ENCODE measurements at places on chromosomes 6 and 20.

- no peak for DNase-seq
Observed at GRCh38 chr6:158078320-158078719, 89.7 kb downstream of the SERAC1 start.

GRCh38 chr20:23244916-23245552 is 105.6 kb upstream of the NXT1 start:
- DNase-seq, result no peak

DNA sequence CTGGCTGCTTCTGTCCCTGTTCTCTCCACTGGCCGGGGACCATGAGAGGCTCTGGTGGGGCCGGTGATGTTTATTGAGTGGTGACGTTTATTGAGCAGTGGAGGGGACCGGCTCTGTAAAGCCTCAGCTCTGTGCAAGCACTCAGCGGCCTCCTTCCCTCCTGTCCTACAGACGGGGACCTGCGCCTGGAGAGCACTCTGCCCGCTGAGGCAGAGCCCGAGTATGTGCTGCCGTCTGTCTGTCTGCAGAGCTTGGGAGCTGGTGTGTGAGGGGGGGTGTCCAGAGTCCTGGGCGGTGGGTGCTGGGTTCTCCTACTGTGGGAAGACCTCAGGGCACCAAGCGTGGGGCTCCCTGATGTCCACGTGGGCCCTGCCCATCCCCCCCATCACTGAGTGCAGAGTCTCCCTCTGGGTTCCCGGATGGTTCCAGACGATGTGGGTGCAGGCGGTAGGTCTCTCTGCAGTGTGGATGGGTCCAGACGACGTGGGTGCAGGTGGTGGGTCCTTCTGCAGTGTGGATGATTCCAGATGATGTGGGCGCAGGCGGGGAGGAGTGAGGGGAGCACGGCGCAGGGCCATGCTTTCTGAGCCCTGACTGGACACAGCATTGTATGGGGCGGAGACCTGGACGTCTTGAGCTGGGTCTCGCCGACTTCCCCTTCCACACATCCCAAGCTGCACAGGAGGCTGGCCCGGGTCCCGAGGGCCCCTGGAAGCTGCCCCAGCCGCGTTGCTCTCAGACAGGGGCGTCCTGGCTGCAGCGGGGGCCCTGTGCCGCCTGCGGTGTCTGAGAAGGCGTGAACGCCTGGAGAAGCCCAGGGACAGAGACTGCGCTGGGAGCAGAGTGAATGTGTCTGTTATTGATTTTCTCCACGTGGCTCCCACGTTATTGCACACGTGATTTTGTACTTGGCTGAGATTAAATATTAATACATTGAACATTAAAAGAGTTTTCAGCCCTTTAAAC is 14.9 kb upstream of the BHLHE23 start:
- DNase-seq, result no peak

GRCh38 chr6:43292763-43293318 is 5.2 kb upstream of the SLC22A7 start:
- DNase-seq, result no peak

DNA sequence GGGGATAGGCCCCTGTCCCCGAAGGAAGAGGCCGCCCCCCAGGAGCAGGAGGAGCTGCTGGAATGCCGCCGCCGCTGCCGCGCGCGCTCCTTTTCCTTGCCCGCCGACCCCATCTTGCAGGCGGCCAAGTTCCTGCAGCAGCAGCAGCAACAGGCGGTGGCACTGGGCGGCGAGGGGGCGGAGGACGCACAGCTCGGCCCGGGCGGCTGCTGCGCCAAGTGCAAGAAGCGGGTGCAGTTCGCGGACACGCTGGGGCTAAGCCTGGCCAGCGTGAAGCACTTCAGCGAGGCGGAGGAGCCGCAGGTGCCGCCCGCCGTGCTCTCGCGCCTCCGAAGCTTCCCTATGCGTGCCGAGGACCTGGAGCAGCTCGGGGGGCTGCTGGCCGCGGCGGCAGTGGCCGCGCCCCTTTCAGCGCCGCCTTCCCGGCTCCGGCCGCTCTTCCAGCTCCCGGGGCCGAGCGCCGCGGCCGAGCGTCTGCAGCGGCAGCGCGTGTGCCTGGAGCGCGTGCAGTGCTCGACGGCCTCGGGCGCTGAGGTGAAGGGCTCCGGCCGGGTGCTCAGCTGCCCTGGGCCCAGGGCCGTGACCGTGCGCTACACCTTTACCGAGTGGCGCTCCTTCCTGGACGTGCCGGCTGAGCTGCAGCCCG is 630 bp downstream of the PPP1R3G start:
- peak; percentile 20 for DNase-seq

DNA sequence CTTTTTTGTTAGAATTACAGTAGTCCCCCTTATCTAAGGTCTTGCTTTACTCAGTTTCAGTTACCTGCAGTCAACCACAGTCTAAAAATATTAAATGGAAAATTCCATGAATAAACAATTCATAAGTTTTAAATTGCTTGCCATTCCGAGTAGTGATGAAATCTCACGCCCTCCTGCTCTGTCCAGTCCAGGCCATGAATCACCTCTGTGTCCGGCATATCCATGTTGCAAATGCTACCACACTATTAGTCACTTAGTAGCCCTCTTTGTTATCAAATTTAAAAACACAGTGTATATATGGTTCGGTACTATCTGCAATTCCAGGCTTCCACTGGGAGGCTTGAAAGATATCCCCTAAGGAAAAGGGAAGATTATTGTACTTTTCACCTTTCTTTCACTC is 164.6 kb upstream of the FAM83B start:
- no peak for DNase-seq
